Stimulated activated naive CD8-positive, alpha-beta T cell treated with anti-CD3 and anti-CD28 coated beads, Interleukin-15, amount 100 ng/mL, for 72 hours (primary cell): ENCODE measurements at places on chromosomes 12 and 14.

DNA sequence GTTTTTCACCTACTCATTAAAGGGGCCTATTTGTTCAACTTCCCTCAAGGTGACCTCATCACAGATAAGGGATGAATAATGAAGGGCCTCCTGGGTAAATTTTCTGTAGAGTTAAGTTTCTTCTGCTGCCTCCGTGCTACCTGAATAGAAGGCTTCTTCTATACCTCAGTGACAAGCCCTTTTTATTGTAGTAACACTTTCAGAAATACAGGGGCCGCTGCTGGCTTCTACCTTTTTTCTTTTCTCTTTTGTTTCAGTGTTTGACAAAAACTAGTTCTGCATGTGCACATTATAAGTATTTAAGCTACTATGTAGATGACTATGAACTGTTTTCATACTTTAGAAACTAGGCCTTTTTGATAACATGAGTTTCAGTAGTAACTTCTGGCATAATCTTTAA lies 207.0 kb downstream of the NAV3 start:
- no peak for DNase-seq

- no peak for DNase-seq
Observed at GRCh38 chr14:64170181-64170580, 124.0 kb downstream of the ESR2 start.

DNA sequence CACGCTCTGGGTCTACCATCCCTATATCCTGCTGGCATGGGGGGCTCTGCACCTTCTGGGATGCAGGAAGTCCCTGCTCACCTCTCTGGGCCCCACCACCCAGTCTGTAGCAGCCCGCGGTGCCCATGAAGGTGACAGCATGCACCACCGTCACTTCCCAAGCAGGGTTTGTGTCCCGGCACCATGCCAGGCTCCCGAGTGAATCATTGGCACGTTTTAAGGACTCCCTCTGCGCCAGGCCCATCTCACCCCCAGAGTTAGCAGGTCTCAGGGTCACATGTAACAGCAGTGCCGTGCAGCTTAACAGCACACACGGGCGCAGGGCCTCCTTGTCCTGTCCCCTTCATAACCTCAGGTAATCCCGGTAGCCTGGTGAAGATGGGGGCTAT lies 19.9 kb downstream of the SETD1B start:
- DNase-seq: no peak

DNA sequence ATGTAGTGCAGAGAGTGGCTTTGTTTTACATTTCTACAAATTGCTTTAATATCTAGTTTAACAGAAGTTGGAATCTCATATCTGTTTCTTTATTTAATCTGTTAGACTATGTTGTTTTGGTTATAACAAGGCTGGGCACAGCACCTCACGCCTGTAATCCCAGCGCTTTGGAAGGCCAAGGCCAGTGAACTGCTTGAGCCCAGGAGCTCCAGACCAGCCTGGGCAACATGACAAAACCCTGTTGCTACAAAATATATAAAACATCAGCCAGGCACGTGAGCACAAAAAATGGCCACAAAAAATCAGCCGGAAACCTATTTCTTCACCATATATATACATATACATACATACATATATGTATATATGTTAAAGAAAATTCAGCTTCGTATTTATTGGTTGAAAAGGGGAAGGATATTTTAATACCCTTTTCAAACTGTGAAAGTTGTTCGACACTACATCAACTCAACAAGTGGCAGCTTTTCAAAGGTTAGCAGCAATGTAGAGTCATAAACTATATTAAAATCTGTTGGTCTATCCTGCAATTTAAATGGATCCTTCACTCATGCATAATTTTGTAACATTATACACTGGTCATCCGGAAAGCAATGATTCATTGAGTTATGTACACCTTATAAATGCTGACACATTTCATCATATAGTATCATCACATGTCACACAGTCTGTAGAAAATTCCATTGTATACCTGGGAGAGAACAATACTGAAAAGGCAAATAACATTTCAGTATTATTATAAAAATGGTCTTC lies 7.1 kb downstream of the NR2C1 start:
- no peak for DNase-seq

GRCh38 chr12:66258011-66258410 lies 44.3 kb upstream of the HELB start:
- no peak for DNase-seq

GRCh38 chr12:124626971-124627411 lies 59.6 kb upstream of the NCOR2 start:
- no peak for DNase-seq

GRCh38 chr14:45381091-45381490 lies 128.1 kb upstream of the MIS18BP1 start:
- no peak for DNase-seq

GRCh38 chr12:22656831-22657230 lies 31.9 kb downstream of the ETNK1 start:
- no peak for DNase-seq

DNA sequence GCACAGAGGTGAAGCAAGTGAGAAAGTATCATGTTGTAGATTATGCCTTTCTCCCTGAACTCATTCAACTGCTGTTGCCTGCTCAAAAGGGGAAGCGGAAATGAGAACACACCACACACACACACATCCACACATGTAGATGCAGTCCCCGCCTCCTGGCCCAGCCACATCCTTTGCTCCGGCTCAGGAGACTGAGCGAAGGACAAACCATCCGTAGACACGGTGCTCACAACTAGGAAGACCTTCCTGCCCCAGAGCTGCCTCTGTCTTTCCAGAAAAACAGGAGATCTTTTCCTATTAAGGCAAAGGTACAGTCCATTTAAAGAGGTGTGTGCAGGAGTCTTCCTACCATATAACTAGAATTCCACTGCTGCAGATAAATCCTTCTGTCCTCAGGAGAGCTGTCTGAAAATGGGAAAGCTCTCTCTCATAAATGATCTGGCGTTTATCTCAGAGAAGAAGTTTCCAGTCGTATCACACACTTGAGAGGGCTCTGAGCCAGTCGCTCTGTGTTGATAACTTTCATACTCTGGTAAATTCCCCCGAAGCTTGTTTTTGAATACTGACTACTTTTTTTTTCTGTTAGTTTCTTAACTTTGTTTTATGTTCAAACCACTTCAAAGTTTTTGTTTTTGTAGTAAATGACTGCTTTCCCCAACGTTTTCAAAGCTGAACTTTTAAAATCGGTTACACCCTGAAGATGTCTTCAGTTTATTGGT lies at the start of gene TESPA1:
TESPA1 (minus strand) TSS at position 105 of the 719 bp plus-strand sequence. CDS start 10,200 bp downstream, outside the sequence.
- DNase-seq: peak; percentile 88

DNA sequence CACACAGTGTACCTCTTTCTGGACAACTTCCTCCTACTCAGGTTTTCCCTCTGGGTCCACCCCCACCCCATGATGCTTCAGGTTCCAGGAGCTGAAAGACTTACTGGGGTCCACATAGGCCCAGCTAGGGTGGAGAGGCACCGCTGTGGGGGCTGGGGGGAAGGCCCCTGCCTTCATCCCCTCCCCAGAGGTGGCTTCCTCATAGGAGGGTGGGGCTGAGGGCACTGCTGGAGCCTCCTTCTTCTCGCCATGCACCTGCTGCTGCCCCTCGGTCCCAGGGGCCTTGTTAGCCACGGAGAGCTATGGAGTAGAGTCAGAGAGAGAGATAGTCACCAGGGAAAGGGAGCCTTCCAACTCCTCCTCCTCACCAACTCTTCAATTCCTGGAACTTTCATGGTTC lies 2.7 kb downstream of the FAIM2 start:
- no peak for DNase-seq

DNA sequence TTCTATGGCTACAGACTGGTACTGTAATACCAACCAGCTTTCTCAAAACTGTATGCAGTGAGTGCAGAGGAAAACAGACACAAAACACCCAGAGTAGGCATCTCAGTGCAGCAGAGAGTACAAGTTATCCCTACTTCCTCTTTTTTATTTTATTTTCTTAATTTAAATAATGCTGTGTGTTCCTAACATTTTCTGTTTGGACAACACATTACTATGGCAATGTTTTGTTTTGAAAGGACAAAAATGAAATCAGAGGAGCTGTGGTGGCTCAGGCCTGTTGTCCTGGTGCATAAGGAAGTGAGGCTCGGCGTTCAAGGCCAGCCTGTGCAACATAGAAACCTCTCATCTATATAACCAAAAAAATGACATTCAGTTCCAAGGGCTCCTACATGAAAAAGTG lies 33.7 kb upstream of the SELPLG start:
- DNase-seq: no peak

DNA sequence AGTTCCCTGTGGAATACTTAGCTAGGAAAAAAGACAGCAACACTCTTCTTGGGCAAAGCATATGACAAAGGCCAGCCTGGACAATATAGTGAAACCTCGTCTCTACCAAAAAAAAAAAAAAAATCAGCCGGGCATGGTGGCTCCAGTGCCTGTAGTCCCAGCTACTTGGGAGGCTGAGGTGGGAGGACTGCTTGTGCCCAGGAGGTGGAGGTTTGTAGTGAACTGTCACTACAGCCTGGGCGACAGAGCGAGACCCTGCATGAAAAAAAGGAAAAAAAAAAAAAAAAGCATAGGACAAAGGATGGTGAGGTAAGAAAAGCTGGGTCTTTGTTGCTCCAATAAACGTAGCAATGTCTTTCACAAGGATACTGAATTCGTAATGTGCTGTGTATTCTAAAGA lies 1.1 kb downstream of the TXNDC16 start:
- no peak for DNase-seq

DNA sequence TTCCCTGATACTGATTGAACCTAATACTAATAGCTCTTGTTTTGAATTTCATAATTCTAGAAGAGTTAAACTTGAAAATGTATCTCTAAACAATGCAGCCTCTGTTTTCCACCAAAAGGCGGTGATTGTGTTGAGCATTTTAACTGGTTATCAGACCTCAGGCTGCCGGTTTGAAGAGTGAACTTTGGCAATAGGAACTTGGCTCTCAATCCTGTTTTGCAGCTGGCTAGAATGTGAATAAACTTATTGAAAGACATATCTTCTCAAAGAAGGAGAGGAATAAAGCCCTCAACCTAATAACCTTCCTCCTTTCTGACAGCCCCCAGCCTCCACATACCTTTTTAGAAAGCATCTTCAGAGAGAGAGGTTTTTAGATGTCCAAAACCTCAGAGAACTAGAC lies 105.4 kb downstream of the SRGAP1 start:
- no peak for DNase-seq

DNA sequence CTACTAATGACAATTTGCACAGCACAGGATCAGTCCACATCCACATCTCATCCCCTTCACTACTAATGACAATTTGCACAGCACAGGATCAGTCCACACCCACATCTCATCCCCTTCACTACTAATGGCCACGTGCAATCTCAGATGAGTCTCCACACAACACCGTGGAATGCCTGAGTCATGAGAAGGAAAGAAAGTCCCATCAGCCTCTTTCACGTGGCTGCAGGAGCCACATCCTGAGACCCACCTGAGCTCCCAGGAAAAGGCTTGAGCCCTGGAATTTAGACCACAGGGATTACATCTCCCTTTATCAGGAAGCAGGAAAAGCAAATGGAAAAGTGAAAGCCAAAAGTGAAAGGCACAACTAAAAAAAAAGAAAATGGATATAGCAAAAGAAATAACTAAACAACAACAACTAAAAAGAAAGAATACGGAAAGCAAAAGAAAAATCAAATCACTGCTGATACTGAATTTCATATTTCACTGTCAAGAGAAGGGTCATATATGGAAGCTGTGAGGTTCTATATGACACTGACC lies 1300.5 kb downstream of the TMEM121 start:
- no peak for DNase-seq

- no peak for DNase-seq
Observed at GRCh38 chr14:98689951-98690350, 582.0 kb downstream of the BCL11B start.

- DNase-seq: no peak
Observed at GRCh38 chr12:29807129-29807528, 23.4 kb upstream of the TMTC1 start.

DNA sequence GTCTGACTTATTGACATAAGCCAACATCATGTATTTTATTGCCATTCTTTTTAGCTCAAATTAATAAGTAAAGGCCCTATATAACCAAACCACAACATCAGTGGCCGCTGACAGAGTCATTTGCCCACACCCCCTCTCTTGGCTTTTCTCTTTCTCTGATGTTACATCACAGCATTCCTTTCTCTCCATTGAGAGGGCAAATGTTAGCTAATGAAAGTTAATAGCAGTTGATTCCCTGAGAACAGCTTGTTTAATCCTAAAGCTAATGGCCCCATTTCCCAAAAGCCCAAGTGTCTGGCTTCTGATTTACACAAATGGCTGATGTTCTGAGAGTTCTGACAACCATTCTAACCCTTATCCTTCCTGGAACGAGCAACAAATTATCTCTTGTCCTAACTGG lies 308.8 kb downstream of the SNAPC1 start:
- no peak for DNase-seq

- DNase-seq: no peak
Observed at GRCh38 chr12:104505095-104505818, 48.5 kb downstream of the CHST11 start.

- DNase-seq: no peak
Observed at GRCh38 chr12:52659395-52659794, 7.4 kb upstream of the KRT2 start.

- no peak for DNase-seq
Observed at GRCh38 chr14:33669111-33669510, 281.8 kb downstream of the EGLN3 start.

DNA sequence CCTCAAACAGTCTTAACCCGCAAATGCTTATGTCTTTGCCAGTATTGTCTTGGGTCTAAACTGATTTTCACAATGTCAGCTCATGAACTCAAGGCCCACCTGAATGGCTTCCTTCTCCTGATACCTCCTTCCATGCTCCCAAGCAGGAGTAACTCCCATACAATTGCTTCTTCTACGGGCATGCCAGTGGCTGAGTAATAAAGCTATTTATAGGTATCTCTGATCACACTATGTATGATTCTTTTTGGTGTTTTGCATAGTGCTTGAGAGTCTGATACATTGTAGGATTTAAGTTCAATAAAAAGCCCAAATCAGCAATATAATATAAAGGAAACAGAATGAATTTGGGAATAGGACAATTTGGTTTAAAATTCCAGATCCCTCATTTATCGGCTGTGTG lies 235.0 kb upstream of the DCN start:
- DNase-seq: no peak

DNA sequence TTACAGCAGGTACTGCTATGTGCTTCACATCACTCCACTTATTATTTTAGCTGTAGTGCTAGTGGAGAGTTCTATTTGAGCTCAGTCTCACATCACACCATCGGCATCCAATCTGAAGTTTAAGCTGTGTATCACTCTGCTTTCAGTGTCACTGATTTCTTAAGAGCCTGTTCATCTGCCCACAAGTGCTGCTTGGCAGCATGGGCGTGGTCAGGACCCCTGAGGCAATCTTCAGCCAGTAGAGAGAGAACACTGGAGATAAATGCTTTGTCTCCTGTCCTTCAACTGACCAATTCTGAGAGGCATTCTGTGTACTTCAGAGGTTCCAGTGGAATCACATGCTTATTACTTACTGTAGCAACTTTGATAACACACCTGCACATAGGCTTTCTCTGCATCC lies 728.8 kb downstream of the RPS29 start:
- DNase-seq: no peak

- DNase-seq: no peak
Observed at GRCh38 chr12:69509904-69510827, 40.0 kb downstream of the FRS2 start.

DNA sequence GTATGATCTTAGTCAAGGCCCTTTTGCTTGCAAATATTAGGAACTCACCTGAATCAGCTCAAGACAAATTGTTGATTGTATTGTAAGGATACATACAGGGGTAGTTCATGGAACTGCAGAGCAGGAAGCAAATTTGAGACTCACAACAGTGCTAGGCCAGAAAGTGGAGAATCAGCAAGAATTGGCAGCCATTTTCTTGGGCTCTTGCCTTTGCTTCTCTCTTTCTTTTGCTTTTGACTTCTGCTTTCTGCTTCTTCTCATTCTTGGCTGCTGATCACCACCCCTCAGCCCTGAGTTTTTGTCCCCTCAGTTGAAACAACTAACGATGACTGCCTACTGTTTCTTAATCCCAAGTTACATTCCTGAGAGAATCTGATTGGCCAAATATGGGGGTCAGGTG lies 34.8 kb downstream of the KCNK13 start:
- DNase-seq: no peak
